ENCODE measurements at places on chromosomes 4 and X.

GRCh38 chr4:103934178-103934789 is 214.5 kb upstream of the TACR3 start:
- DNase-seq: no peak

GRCh38 chr4:119585771-119586170 is 42.8 kb downstream of the PDE5A start:
- DNase-seq: no peak

DNA sequence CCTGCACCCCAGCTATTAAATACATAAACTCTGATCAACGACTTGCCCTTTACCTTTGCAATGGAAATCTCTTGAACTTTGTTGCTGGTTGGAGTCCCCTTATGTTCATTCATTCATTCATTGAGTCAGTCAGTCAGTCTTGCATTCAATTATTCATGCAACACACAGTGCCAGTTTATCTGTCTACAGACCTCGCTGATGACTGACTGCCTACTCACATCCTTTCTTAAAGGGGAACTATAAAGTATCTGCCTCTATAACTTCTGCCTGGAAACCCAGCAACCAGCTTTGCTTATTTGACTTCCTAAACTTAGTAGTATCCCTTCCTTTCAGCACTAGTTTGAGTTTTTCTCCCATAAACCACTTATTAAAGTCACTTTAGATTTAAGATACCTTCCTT is 620.8 kb upstream of the ADGRL3 start:
- DNase-seq: no peak

DNA sequence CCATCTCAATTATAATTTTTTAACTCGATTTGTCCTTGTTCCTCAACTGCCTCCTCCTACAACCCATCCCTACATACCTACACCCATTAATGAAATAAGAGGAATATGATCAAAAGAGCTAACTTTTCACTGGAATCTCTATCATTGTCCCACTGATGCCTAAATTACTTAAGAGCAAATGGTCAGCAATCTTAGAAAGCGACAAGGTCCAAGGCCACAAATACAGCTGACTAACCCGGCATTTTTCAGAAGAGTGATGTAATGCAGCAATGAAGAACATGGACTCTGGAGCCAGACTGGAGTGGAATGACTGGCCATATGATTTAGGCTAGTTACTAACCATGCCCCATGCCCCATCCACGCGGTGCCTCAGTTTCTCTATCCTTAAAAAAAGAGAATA is 56.2 kb downstream of the PPA2 start:
- no peak for DNase-seq

- DNase-seq: no peak
These were observed 101.8 kb downstream of the SLITRK2 start for GRCh38 chrX:145919400-145919799.

GRCh38 chr4:30714408-30715031 is 5.6 kb upstream of the PCDH7 start:
- DNase-seq: no peak

GRCh38 chr4:156950090-156950489 is 21.5 kb downstream of the PDGFC start:
- DNase-seq: no peak

- no peak for DNase-seq
These were observed 323.4 kb upstream of the SLC7A11 start for GRCh38 chr4:138565576-138565975.

DNA sequence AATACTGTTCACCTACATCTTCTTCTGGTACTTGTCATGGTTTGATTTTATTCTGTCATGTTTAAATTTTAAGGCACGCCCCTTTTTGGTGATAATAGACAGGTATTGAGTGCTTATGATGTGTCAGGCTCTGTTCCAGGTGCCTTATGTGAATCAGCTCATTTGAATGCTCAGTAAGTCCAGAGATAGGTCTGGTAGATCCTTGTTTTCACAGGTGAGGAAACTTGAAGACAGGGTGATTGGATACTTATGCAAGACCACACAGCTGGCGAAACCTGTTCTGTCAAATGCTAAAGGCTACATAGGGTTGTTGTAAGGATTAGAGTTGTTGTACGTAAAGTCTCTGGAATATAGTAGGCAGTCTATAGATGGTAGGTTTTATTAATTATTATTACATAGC is 9.6 kb upstream of the SLC25A14 start:
- DNase-seq: no peak

DNA sequence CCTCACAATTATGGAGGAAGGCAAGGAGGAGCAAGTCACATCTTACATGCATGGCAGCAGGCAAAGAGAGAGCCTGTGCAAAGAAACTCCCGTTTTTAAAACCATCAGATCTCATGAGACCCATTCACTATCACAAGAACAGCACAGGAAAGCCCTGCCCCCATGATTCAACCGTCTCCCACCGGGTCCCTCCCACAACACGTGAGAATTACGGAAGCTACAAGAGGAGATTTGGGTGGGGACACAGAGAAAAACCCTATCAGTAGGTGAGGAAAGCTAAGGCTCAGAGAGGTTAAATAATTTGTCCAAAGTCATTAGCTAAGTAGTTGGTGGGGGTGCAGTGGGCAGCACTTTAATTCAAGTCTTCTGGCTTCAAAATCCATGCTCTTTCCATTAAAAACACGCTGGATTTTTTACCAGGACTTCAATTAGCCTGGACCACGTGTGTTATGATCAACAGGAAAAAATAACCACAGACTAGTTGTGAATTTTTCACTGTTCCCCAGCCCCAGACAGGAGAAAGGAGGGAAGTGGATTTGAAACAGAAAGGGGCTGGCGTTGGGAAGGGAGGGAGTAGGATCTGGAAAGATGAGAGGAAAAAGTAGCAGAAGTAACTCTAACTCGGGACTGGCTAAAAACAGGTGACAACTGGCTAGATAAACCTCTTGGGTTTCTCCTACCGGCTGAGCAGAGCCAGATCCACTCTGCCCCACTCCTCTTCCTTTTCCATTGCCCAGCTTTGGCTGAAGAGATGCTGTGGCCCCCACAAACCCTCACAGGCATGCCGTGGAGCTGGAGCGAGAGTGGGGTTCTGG is 986 bp downstream of the MTMR8 start:
- no peak for DNase-seq

- no peak for DNase-seq
These were observed 7.2 kb downstream of the TBC1D14 start for GRCh38 chr4:6916587-6917460.

GRCh38 chrX:54920610-54921426 is at the start of gene TRO:
TRO (plus strand) TSS chrX:54920824; CDS start chrX:54922247, 1,423 bp downstream.
- DNase-seq: no peak

- DNase-seq: no peak
These were observed 91.3 kb downstream of the PPP1R2C start for GRCh38 chrX:42686706-42687105.

- no peak for DNase-seq
These were observed 61.5 kb downstream of the GALNT7 start for GRCh38 chr4:173230062-173230461.

DNA sequence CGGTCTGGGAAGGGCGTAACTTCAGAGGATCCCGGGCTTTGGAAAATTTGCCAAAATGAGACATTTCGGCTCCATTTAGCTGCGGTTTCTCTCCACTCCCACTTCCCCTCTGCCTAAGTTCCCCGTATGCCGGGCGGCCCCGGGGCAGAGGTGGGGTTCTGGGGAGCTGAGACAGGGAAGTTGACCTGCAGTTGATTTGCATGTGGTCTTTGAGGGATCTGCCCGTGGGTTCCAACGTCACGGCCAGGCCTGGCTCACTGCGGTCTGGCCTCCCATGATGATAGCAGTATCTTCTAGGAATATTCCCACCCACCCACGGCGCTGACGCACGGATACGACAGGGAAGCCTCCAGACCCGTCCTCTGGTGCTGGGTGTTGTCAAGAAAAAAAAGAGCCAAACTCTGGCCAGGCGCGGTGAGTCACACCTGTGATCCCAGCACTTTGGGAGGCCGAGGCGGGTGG is 27.3 kb upstream of the CRLF2 start:
- DNase-seq: no peak

GRCh38 chrX:16160729-16161128 is 6.6 kb upstream of the MAGEB17 start:
- DNase-seq: no peak

DNA sequence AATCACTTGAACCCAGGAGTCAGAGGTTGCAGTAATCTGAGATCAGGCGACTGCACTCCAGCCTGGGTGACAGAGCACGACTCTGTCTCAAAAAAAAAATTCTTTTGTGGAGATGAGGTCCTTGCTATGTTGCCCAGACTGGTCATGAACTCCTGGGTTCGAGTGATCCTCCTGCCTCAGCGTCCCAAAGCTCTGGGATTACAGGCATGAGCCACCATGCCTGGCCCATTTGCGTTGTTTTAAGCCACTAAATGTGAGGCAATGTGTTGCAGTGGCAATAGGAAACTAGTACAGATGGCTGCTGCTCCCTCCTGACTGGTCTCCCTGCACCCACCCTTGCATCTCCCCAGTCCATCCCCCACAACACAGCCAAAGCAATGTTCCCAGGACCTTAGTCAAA is 40.0 kb upstream of the APLN start:
- no peak for DNase-seq

DNA sequence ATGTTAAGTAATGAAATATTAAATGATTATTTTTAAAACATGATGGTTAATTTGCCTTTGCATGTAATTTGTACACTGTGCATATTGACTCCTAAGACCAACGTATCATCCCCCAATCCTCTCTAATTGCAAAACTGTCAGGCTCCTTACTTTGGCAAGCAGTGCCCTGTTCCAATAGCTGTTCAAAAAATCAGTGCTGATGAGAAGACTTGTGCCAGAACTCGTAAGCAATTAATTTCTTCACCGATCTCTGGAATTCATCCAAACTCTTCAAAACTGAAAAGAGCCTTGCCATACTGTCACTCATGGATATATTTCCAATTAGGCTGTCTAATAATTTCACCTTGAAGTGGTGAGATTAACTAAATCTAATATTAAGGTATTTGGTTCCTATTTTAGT is 493.9 kb upstream of the NDST4 start:
- no peak for DNase-seq

DNA sequence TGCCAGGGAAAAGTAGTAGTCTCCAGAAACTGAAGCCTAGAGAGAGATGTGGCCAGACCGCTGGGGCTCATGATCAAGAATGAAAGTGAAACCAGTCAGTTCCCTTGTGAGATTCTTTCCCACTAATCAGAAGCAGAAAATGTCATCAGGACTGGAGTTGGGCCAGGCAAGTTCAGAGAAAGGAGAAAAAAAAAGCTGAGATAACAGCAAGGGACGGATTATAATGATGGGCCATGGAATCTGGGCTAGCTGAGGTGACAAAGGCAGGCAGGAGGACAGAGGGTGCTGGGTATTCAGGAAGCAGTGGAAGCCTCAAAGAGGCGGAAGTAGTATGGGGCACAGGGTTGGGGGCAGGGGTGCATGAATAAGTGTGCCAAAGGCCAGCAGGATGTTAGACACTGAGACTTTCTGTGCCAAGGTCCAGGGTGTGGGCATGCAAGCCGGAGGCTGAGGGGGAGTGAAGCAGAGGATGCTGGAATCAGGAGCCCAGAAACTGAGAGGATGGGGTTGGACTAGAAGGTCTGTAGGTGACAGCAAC is 2.5 kb downstream of the CXorf38 start:
- DNase-seq: peak; percentile 13

- no peak for DNase-seq
These were observed 588.3 kb upstream of the DIPK2B start for GRCh38 chrX:45788941-45789348.

- no peak for DNase-seq
These were observed 297.6 kb downstream of the PACRGL start for GRCh38 chr4:20997886-20998285.

- no peak for DNase-seq
These were observed 28.7 kb downstream of the SEC24B start for GRCh38 chr4:109462297-109462696.

GRCh38 chr4:65510976-65511375 is 159.3 kb downstream of the EPHA5 start:
- no peak for DNase-seq

GRCh38 chrX:111386615-111387233 is 25.3 kb downstream of the DCX start:
- DNase-seq: no peak

DNA sequence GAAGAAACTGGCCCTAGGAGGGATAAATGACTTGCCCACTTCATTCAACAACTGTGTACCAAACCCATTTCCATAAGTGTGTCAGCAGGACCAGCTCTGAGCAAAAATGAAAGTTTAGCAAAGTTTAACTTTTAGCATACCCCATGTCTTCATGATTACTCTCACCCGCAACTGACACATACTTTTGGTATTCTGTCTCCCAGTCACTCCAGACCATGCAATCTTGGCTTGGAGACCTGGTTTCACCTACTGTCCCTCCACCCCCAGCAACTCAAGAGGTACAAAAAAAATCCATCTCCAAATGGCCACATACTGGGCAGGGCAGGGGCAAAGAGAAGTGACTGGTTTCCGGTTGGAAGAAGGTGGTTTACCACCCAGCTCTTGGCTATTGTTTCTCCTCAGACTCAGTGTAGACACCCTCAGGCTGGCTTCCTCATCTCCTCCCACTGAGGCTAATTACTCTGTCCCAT is 79.8 kb downstream of the RLIM start:
- no peak for DNase-seq

GRCh38 chr4:30103455-30103854 is 616.7 kb upstream of the PCDH7 start:
- no peak for DNase-seq

DNA sequence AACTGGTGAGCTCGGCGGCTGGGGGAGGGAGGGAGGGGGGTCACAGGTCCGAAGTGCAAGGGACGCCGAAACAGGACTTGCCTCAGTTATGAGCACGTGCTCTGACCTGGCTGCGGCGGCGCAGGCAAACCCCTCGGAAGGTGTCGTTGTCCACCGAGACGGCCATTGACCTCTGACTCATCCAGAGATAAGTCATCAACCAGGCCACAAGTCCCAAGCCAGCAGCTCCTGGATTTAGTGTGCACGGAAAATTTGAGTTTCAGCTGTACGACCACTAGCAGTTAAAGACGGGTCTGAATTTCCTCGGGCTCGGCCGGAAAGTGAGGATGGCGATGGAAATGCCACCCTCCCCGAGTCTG is 674 bp downstream of the SH3D19 start:
- no peak for DNase-seq

GRCh38 chr4:98490251-98490650 is 168.2 kb downstream of the TSPAN5 start:
- DNase-seq: no peak

DNA sequence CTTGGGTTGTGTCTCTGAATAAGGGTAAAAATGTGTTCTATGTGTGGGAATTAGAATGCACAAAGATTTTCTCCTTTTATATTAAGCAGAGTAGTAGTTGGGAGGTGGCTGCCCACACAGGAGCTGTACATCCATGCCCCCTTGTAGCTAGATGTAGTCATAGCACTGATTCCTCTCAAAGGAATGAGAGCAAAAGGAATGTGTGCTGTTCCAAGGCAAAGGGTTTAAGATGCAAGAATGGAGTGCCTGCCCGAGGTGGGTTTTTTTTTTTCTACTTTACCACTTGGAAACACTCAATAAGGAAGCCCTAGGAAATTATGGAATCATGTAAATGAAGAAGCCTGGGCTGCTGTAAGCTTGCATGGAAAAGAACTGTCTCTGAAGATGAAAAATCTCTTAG is 2183.2 kb upstream of the AGA start:
- no peak for DNase-seq

DNA sequence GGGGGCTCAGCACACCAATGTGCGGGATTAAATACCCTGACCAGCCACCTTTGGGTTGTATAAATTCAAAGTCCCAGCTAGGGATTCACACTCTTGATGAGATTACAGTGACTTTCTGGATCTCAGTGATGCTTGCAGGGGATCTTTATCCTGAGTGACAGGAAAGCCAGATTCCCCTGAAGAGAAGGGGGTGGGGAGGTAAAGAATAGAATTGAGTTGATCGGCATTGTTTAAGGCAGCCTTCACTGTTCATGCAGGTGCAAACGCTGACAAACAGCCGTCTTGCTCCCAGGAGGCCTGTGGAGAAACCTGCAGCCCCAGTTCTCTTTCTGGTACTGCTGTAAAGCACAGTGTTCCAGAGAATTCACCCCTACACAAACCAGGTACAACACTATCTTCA is 19.0 kb downstream of the CXXC4 start:
- DNase-seq: no peak

All from stimulated activated CD8-positive, alpha-beta memory T cell treated with anti-CD3 and anti-CD28 coated beads, Interleukin-4, amount 100 ng/mL, for 4 hours (primary cell).